Neuronal stem cell (in vitro differentiated cells): ENCODE measurements at places on chromosomes 4 and X.
A peak's percentile ranks its signal among the peaks of the same experiment; 100 is the strongest.

GRCh38 chrX:136647677-136648360, at the start of gene CD40LG:
TSS of gene CD40LG (plus strand) at chrX:136648158. CDS start at chrX:136648249, 91 bp downstream.
- no peak for DNase-seq

GRCh38 chrX:101362757-101363156, 14.2 kb upstream of the TIMM8A start:
- DNase-seq: no peak

- DNase-seq: no peak
Measured at GRCh38 chr4:31080887-31081286, 360.7 kb downstream of the PCDH7 start.

DNA sequence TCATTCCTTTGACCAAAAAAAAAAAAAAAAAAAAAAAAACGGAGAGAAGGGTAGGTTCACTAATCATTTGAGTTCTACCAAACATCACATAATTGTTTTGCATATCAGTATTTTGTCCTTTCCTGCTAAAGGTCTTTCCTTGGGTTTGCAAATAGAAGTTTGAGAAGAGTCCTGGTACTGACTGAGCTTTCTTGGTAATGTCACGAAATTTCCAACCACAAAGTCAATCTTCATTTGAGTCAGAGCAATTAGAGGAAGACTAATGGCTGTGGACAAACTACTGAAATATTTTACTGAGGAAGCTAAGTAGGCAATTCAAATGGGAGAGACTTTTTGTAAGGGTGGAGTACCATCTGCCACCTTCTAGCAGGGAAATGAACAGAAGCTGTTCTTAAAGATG, 21.7 kb upstream of the CD40LG start:
- DNase-seq: no peak

GRCh38 chrX:154534526-154535322, 11.9 kb downstream of the G6PD start:
- DNase-seq: peak; percentile 66
